Head of caudate nucleus (tissue), 42 donors: ENCODE measurements at places on chromosomes 2 and 18.

DNA sequence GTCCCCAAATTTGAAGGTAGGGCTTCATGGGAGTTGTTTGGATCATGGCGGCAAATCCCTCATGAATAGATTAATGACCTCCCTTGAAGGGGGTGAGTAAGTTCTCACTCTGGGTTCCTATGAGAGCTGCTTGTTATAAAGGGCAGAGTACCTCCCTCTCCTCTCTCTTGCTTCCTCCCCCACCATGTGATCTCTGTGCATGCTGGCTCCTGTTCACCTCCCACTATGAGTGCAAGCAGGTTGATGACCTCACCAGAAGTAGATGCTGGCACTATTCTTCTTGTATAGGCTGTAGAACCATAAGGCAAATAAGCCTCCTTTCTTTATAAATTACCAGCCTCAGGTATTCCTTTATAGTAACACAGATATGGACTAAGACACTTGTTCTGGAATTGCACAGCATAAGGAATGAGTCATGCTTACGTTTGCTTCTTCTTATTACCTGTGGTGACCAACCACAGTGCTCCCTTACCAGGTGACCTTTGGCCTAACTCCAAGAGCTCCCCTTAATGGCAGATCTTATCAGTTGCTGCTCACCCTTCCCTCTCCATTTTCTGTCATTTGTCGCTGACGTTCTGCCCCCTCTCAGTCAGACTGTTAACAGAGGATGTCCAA lies 559.5 kb upstream of the GCFC2 start:
- DNase-seq: no peak

DNA sequence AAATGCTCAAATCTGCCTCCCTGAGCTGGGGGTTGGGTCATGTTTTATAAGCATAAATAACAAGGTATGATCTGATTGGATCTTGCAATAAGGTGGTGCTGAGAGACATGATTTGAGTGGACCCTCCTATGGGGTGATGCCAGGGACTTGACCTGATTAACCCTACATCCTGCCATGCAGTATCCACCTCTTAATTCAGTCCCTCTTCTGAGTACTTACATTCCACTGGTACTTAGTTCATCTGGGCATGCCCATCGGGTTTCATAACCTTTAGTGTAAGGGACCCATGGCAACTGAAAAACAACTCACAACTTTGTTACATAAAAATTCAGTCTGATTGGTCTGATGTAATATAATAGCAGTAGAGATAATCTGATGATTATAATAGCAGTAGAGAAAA lies 397.9 kb upstream of the HNMT start:
- DNase-seq: no peak

- no peak for DNase-seq
These were observed 360.6 kb upstream of the TNP1 start for GRCh38 chr2:217220228-217221013.

GRCh38 chr2:43123486-43123885 lies 102.9 kb downstream of the ZFP36L2 start:
- no peak for DNase-seq

DNA sequence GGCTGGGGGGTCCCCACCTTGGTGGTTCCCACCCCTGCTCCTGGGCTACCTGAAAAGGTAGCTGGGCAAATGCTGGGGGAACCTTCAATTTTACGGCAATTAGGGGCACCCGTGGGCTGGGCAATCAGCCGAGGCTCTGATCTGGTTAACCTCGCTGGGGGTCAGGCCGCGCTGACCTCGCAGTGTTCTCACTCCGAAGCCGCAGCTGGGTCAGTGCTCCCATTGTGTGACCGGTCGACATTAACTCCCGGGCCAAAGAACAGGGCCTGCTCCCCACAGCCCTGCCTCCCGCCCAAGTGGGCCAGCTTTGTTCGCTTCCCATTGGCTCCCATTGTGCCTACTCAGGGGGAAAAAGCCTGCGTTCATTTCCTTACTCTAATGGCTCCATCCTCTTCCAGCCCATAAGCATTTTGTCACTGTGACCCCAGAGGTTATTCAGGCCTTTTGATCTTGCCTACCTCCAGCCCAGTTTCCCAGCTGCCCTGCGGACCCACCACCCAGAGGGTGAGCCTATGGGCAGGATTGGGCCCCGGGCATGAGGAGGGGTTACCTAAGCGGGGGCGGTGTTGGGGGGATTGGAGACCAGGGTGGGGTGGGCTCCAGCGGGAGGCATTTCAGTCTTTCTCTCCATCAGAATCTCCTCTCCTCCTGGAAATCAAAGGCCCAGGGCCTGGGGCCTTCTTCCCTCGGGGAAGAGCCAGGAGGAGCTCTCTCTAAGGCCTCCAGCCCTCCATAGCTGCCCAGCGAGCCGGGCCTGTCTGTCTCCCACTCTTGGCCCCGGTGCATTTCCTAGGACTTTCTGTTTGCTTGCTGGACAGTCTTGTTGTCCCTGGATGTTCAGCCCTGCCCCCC lies 90.1 kb downstream of the MYCN start:
- DNase-seq: peak; percentile 71

DNA sequence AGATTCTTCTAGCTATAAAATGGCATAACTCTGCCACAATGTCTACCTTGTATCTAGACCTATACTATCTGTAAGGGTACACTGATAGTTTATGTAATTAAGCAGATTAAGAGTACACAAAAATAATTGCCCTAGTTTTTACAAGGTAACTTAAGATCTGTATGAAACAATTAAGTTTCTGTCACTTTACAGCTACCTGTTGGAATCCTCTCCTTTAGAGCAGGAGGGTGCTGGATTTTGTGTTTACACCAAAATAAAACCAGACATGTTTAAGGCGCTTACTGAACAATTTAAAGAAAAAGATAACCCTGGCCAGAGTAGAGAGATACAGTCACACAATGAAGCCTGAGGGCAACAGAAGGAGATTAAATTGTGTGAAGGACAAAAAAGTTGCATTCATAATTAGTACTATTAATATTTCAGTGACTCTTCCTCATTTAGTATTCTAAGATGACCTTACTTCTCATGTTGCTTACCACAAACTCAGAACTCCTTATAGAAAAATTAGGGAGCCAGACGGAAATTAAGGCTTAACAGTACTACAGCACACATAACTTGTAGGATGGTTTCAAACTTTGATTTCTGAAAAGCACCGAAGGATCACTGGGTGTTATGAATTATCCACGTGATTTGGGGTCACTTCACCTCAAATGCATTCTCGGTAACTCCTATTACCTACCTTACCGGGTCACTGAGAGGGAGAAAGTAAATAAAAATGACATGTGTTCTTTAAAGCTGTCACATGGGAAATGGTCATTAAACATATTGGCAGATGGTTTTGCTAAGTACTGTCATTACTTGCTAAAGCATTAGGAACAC lies 1.0 kb downstream of the DARS1 start:
- DNase-seq: no peak

DNA sequence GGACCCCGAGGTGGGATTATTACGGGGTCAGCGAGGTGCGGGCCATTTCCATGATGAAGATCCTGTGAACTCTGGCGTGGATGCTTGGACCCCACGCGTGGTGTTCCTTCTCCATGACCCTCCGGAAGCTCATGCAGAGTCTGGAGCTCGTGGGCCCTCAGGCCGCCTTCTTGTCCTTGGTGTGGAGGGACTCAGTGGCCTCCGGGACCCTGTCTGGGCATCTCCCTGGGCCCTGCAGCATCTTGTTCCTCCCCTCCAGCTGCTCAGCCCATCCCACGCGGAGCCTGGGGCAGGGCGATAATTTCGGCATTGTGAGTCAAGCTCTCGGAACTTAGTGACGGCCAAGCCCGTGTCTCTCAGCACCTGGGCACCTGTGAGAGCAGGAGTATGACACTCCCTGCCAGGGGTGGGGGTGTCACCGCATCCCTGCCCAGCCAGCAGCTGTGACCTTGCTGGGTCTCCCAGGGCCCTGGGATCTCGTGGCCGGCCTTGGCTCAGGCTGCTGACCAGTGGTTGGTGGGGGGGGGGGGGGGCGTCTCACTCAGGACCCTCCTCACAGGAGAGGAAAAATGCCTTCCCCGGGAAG lies 24.6 kb downstream of the RTP5 start:
- DNase-seq: peak; percentile 15

DNA sequence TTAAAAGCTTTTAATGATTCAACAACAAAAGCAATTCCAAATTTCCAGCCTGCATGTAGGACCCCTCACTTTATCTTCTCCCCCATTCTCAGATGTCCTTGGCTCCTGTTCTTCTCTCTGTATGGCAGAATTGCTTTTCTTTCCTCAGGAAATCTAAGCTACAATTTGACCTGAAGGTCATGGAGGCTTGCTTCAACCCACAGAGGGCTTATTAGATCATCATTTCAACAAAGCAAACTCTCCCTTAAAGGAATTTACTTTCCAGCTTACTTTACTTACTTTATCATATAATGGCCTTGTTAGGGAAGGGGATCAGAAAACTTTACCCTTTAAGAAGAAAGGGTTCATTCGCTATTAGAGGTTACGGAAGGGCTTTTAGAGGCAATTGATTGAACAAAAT lies 211.5 kb downstream of the RAD51AP2 start:
- DNase-seq: no peak
